Activated naive CD4-positive, alpha-beta T cell (primary cell): ENCODE measurements at places on chromosomes 11 and 22.

DNA sequence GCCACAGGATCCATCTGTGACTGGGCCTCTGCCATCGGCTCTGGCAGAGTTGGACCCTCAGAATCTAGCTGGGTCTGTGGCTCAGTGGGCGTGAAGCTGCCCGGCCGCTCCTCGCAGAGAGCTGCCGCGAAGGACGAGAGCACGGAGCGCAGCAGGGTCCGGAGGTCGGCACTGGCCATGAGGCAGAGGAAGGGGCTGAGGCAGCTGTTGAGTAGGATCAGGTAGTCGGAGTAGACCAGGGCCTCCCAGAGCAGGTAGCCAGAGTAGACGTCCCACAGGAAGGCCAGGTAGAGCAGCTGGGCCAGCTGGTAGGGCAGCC is 912 bp downstream of the GPR152 start:
- DNase-seq = no peak

DNA sequence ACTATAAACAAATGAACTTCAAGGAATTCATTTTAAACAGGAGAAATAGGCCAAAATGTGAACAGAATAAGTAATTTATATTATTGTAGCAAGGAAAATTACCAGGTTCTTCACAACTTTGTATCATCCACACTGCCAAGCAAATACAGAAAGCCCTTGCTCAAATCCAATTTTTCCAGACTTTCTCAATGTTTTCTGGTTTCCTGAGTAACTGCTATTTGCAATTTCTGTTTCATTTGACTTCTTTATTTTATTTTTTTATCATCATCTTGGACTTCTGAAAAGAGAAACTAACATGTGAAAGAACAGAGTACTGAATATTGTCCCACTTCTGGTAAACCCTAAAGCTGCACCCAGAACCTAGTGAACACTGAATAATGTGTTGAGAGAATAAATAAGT is 61.0 kb downstream of the SLC1A2 start:
- DNase-seq = no peak

- peak; percentile 37 for DNase-seq
These were observed 26.7 kb upstream of the TOLLIP start for GRCh38 chr11:1335811-1336761.

DNA sequence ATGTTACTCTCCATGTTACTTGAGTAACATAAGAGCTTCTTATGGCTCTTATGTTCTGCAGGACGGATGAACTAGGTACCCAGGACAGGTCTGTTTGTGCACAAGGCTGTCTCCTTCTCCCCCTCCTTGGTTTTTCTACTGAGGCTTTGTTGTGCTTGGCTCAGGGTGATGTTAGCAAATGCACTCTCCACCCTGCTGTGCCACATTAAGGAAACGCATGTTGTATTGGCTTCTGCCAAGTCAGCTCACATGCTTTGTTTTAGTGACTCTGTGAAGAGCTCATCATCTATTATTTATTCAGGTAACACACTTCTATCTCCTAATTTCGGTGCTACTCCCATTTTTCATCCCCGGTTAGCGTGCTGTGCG is 108.3 kb downstream of the PTPRJ start:
- DNase-seq = no peak

DNA sequence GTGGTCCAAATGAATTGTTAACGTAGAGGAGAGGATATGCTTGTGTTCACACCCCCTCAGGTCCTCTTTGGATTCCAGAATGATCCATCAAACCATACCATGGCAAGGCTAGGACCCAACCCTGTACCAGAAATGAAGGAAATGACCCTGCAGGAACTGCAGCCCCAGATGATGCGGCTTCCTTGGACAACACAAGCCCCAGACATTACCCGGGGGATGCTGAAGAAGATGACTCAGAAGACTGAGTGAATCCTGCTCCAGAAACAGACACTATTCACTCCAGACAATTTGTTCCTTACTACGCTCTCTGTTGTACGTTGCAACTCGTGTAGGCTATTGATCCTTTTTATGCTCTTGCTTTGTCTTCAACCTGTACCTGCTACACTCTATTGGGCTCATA is 15.2 kb upstream of the MTMR2 start:
- no peak for DNase-seq

- DNase-seq = no peak
These were observed 125.3 kb upstream of the TIMP3 start for GRCh38 chr22:32676191-32676590.

GRCh38 chr11:67022341-67022933 is 497 bp upstream of the SYT12 start:
- no peak for DNase-seq
